ENCODE measurements at places on chromosomes 6 and 20.

DNA sequence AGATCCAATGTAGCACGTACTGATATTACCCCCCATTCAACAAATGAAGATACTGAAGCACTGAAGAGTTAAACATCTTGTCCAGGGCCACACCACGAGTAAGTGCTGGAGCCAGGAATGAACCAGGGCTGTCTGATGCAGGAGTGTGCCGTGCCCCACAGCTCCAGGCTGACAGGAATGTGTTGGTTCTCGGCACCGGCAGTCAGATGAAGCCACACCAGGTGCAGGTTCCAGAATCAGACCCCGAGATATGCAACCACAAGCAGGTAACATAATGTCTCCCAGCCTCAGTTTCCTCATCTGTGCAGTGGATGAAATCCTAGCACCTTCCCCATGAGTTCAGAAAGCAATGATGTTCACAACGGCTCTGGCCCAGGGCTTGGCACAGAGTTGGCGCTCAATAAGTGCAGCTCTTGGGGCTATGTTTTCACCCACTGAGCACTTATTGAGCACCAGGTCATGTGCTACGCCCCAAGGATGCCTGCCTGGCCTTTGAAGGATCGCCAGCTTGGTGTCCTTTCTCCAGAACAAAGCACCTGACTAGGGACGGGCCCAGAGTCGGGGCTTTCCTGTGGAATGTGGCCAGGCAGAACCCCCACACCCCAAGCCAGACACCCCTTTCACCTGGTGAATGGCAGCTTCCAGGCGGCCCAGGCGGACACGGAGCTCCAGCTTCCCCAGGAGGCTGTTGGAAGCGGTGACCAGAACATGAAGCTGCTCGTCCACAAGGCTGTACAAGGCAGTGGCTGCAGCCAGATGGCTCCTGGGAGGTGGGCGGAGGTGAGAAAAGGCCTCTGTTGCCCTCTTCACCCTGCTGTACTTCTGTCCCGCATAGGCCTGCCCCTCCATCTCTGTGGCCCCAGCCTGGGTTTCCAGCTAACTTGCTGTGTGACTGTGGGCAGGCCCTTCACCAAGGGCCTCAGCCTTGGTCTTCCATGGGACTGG lies 41.3 kb downstream of the KIAA1755 start:
- no peak for DNase-seq

DNA sequence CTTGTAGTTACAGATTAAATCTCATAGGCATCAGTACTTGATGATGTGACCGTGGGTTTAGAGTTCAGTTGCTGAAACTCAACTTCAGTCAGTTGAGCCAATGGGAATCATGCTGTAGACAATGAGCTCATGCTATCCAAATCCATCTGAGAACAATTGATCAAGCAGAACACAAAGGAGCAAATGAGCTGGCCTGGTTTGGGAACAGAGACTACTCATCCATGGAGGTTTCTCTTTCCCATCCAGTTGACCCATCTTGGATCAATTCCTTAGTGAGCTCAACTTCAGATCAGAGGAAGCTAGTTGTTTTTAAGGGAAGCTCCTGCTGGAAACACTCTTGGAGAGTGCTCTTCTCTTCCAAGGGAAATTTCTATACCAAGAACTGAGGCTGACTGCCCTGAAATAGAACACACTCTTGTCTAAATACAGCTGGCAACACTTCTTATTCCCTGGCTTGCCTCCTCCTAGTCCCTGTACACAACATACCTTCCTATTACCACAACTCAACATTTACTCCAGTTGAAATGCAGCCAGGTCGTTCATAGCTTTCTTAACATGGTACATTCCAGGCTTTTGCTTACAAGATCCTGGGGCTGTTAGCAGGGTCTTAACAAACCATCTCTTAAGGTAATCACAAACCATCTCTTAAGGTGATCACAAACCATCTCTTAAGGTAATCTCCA lies 203.9 kb upstream of the PRDM1 start:
- no peak for DNase-seq

DNA sequence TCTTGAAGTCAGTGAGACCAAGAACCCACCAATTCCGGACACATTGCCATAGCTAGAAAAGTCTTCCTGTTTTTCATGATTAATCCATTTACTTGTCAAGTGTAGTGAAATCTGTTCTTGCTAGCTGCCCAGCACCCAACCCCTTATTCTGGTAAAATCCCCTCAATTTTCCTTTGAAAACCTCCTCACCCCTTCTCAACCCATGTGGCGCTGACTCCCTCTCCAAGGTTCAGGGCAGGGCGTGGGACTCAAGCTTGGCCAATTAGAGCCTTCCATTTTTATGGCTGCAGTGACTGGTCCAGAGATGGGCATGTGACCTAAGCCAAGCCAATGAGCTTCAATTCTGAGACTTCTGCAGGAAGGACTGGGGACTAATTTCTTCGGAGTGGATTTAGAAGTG lies 9.8 kb upstream of the ZBP1 start:
- DNase-seq: no peak

DNA sequence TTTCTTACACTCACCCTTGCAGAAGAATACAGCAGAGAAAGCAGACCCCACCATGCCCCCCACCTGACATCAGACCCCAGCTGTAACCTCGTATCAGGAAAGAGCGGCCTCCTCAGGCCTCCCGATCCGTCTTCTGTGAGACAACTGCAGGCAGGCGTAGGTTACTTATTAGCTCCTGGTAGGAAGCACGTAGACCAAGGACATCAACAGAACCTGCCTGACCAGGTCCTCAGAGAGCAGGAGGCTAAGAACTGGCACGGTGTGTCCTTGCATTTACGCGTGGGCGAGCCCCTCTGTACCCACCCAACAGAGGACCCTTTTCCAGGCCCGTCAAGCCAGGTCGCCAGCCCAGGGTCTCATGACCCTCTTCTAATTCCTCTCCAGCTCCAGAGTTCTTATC lies 51.0 kb downstream of the ABHD12 start:
- no peak for DNase-seq

DNA sequence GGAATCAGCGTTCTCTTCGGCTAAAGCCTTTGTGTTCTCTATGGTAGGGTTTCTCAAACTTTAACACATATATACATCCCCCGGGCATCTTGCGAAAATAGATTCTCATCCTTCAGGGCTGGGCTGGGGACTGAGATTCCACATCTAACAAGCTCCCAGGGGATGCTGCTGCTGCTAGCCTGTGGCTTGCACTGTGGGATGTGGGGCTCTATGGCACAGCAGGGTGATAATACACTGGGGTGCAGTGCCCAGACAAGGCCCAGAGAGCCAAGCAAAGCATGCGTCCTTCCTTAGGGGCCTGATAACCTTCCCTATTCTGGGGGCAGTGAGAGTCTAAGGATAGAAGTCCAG lies 102.0 kb downstream of the LAMP5 start:
- no peak for DNase-seq

GRCh38 chr20:38164069-38164468 lies 1.0 kb downstream of the TGM2 start:
- no peak for DNase-seq

GRCh38 chr6:157984686-157985225 lies 3.1 kb downstream of the SYNJ2 start:
- peak; percentile 24 for DNase-seq

DNA sequence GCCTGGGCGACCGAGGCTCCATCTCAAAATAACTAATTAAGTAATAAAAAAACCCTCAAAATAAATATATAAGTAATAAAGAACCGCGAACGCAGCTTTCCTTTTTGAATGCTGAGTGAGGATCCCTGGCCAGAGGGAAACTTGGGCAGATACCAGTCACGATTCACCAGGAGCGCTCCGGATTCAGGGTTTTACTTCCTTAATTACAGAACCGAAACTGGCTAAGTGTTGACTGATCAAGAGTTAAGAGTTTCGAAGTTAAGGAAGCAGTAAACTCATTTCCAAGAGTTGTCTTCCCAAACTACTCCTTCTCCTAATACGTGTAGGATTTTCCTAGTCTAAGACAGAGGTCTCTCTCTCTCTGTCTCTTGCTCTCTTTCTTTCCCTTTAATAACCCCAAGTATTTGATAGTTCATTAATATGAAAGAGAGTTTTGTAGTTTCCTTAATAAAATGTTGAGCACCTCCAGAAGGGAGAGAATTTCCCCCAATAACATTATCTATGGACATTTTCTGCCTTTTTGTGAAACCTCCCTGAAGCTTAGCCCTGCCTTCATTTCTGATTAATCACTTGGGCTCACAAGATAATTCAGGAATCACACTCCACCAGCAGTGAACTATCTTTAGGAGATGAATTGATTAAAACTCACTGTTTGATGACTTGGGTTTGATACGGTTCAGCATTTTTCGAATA lies 61.4 kb upstream of the ZNF217 start:
- no peak for DNase-seq

- peak; percentile 21 for DNase-seq
Observed at GRCh38 chr6:24547243-24547642, 52.5 kb downstream of the ALDH5A1 start.

GRCh38 chr20:63833776-63834490 lies 2.9 kb upstream of the ZBTB46 start:
- DNase-seq: no peak

- DNase-seq: no peak
Observed at GRCh38 chr20:36541768-36542488, 609 bp downstream of the MYL9 start.

DNA sequence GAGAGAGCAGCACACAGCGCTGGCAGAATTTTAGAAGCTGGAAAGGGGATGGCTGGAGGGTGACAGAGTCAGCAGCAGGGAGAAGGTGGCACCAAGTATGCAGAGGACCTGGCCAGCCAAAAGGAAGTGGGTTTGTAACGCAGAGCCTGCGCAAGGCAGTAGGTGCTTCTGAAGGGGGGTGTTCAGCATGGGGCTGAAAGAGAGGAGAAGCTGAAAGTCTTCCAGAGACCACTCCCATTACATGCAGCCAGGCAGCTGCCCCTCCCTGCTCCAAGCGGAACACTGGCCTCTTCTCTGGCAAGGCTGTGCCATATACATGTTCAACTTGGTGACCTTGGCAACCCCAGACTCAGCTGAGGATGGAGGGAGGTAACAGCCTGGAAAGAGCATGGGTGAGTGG lies 42.1 kb upstream of the TULP1 start:
- DNase-seq: no peak

DNA sequence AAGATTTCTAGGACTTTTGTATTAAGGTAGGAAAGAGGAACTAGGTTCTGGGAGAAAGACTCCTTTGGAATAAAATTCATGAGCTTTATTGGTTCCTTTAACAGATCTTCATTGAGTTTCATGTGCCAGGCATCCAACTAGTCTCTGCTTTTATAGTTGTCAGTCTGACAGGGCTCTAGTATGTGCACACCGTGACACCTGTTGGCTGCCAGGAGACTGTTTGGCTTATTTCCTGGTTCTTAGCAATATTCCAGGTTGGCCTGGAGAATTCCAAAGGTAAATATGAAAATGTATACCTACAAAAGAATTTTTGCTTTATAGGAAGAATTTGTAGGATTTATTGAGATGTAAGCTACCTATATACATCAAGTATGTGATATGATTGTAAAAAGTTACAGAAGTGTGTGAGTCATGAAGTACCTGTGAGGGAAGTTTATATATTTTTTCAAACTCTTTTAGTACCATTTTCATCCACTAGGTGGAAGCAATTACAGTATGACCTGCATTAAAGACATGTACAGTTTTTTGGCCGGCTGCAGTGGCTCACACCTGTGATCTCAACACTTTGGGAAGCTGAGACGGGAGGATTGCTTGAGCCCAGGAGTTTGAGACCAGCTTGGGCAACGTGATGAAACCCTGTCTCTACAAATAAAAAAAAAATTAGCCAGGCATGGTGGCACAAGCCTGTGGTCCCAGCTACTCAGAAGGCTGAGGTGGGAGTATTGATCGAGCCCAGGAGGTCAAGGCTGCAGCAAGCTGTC lies 35.2 kb downstream of the NDUFAF5 start:
- DNase-seq: peak; percentile 55

DNA sequence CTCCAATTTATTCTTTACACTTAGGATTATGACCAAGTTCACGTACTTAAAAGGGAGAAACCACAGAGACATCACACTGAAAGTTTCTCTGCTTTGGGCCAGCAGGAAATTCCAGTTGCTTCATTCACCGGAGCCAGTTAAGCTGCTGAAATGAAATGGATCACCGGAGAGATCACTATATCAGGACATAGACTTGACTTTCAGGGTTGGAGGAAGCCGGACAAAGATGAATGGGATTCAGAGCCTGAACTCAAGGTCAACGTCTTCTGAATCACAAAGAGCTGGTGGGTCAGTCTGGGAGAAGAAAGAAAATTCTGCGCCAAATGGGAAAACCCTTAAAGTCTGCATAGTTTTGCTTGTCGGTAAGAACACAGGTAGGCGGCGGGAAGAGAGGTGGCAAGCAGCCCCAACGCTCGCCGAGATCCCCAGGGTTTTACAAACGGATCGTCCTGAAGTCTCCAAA lies 81.9 kb upstream of the CCDC28A start:
- DNase-seq: no peak

DNA sequence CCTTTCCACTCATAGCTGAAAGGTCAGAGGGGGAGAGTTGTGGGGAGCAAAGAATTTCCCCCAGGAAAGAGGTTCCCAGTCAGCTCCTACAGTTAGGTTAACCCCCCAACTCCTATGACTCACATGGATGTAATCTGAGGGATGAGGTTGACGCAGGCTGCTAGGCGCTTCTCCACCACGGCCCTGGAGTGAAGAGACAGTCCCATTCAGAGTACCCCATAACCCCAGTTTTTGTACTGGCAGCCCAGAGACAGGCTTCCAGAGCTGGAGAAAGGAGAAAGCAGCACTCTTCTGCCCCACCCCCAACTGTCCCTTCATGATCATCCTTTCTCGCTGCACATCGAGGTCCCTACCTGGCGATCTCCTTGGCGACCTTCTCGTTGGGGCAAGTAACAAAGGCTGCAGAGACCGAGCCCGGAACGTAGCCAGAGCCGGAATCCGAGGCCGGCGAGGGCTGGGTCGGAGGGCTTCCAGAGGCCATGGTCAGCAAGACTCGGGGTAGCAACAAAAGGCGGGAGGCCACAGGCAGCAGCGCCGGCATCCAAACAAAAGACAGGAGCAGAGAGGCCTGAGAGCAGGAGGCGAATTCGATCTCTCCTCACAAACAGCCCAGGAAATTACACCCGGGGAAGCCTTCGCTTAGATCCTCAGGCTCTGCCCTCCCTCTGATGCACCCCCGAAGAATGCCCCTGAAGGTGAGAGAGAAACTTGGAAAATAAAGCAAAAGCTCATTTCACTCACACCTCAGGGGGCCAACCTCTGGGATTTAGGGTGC lies 592 bp downstream of the CUTA start:
- DNase-seq: no peak

GRCh38 chr6:157380779-157381561 lies at the start of gene ZDHHC14:
Gene ZDHHC14 (plus strand): TSS chr6:157381190.
- DNase-seq: peak; percentile 87

DNA sequence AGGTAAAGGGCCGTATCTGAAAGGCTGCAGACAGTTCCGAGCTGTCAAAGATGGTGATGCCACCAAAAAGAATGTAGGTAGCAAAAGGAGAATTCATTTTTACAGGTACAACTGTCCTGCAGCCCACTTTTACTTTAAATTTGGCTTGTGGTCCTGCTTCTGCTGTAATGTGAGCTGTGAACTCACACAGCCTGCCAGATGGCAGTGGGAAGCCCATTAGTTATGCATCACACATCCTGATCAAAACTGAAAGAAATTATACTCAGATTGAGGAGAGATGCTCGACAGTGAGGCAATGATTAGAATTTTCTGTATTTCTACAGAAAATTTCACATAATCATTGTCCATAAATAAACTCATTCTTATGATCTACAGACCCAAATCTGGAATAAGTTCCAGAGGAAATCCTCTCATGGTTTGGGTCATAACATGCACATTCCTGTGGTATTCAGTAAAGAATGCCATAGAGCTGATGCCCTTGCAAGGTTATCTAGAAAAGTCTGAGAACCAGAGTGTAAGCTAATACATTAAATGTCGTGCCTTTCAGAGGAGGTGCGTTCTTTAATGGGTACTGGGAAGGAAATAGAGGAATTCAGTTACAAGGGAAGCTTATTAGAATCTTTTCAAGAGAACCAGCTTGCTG lies 23.9 kb upstream of the E2F3 start:
- no peak for DNase-seq

All from CD4-positive, alpha-beta T cell treated with Interleukin-2 at 100 ng/mL for 4 hours (primary cell).